Stimulated activated CD8-positive, alpha-beta memory T cell treated with anti-CD3 and anti-CD28 coated beads, Interleukin-15, amount 100 ng/mL, for 4 hours (primary cell): ENCODE measurements at places on chromosomes 6 and 20.
A peak's percentile ranks its signal among the peaks of the same experiment; 100 is the strongest.

GRCh38 chr6:14922706-14923460, 323.0 kb upstream of the JARID2 start:
- DNase-seq = no peak

DNA sequence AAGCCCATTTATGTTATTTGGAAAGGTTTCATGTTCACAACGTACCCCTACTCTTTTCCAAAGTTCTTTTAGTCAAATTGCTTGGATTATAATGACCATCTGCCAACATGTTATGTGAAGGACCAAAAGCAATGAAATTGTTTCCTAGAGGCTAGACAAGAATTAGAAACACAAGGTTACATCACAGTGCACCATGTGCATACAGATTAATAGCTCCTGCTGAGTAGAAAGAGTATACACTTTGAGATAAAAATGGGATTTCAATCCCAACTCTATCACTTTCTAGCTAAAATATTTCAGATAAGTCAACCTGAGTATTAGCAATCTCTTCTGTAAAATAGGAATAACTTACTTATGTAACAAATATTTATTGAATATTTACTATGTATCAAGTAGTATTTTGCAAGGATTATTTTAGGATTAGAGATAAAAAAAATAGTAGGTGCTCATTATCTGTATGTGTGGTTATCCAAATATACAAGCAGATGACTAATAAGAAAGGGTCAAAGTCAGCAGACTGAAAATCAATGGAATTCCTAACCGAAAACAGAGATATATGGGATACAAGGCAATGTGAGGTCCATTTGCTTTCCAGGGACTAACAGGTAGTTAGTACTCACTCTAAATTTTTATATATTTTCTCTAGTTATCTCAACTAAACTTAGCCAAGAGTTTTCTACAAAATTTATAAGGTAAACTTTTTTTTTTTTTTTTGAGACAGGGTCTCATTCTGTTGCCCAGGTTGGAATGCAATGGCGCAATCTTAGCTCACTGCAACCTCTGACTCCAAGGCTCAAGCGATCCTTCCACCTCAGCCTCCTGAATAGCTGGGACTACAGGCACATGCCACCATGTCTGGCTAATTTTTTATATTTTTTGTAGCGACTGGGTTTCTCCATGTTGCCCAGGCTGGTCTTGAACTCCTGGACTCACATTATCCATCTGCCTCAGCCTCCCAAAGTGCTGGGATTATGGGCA, 127.7 kb downstream of the PDSS2 start:
- no peak for DNase-seq

DNA sequence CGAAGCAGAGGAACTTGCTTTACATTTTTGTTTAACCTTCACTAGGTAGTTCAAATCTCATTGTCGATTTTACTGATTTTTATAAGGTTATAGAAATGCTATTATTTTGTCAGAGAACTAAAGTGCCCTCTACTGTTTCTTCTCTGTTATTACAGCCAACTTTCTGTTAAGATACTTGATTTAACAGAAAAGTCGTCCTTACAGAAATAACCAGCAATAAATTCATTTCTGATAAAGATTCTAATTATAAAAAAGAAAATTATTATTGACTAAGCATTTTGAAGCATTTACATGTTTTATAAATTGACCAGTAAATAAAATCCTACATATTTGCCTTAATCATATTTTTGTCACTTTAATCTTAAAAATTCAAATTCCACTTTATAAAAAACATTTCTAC, 60.8 kb downstream of the OGFRL1 start:
- DNase-seq = no peak

- no peak for DNase-seq
Measured at GRCh38 chr6:18962361-18962905, 575.3 kb downstream of the RNF144B start.

- DNase-seq = no peak
Measured at GRCh38 chr6:51648236-51648635, 439.2 kb downstream of the PKHD1 start.

- no peak for DNase-seq
Measured at GRCh38 chr20:11734431-11734830, 183.3 kb upstream of the BTBD3 start.

- DNase-seq = no peak
Measured at GRCh38 chr6:135002974-135003703, 51.5 kb downstream of the HBS1L start.

- no peak for DNase-seq
Measured at GRCh38 chr6:17705428-17705777, 1.3 kb downstream of the NUP153 start.

DNA sequence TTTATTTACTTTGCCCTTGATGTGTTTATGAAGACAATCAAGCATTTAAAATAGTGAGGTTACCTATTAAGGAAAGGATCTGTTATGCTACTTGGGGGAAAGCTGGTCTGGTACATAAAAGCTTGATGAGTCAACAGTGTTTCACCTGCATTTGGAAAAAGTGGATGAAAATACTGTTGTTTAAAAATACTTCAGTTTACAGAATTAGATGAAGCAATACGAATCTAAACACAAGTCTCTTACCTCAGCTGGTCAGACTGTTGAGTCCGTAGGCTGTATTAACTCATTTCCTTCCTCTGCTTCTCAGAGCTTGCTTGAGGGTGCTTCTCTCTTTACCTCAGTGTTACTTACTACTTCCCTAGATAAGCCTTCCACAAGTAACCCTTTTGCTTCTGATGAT, 36.1 kb downstream of the NKX2-4 start:
- no peak for DNase-seq

DNA sequence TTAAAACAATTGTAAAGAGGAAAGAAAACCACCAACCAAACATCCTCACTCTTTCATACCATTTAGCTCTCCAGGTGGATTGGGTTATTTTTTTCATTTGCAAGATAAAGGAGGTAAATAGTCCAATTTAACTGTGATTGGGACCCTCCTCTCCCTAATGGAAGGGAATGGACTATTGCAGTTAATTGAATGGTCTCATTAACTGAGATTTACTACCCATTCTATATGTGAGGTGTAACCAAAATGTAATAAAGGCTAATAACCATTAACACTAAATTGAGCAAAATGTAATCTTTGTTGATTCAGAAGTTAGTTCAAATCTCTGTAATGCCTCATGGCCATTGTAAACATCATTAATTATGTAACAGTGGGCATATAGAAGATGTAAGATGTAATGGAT, 105.0 kb downstream of the KLHL32 start:
- DNase-seq = no peak

GRCh38 chr6:152107973-152108372, 300.5 kb downstream of the ESR1 start:
- DNase-seq = no peak

DNA sequence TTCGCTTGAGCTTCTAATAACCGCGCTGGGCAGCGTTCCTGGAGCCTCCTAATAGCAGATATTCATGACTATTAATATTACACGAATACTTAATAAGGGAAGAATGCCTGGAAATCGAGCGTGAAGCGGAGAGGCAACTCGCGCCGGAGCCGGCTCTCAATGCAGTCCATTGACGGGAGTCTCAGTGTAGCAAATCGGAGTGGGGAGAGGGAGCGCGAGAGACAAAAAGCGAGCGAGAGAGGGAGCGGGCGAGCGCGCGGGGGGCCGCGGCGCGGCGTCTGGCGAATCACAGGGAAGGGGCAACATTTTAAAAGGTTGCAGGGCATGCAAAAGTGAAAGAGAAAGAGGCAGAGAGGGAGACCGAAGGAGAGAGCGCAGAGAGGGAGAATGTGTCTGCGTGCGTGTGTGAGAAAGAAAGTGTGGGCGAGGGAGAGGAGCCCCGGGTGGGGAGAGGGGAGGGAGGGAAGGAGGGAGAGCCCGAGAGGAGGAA, 2.9 kb downstream of the TFAP2A start:
- peak; percentile 8 for DNase-seq

GRCh38 chr6:133606852-133607251, 282.1 kb upstream of the TCF21 start:
- no peak for DNase-seq

DNA sequence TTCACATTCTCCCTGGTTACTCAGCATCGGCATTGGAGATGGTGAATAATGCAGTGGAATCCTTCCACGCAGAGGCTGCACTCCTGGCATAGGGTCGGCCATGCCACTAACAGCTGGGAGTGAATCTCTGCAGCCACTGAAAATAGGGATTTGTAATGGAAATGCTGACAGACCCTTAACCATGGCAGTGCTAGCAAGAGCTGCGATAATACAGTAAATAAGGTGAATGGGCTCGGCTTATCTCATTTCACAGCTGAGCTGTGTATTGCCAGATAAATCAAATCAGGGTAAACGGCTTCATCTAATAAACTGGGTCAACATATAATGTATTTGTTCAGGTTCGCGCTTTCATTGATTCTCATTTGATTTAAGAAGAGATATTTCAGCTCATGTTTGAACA, 156.8 kb downstream of the SLC35B3 start:
- no peak for DNase-seq

DNA sequence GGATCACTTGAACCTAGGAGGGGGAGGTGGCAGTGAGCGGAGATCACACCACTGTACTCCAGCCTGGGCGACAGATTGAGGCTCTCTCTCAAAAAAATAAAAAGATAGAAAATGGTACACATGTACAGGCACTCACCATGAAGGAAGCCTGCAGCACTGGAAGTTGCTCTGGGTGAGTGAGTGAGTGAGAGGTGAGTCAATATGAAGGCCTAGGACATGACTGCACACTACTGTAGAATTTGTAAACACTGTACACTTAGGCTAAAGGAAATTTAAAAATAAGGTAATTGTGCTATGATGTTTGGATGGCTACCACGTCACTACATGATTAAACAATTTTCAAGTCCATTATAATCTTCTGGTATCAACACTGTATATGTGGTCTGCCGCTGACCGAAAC, 216.2 kb downstream of the FOXC1 start:
- DNase-seq = no peak

GRCh38 chr20:9397928-9398327, 116.5 kb upstream of the LAMP5 start:
- DNase-seq = no peak

DNA sequence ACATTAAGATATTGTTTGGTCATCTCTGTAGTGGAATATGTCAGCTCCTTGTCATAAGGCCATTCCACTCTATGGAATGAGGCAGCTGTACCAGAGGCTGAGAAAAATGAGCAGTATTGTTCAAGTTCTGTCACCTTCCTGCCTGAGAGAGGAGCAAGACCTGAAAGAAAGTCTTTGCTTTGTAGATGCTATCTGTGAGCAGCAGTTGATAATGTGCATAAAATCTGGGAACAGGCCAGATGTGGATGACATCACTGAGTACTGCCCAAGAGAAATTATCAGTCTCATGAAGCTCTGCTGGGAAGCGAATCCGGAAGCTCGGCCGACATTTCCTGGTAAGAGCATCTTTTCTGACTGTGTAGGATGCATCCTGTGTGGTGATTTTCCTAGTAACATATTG, 16.8 kb downstream of the RIPK1 start:
- DNase-seq = no peak

GRCh38 chr6:7996538-7997111, 67.6 kb downstream of the BLOC1S5 start:
- DNase-seq = no peak

DNA sequence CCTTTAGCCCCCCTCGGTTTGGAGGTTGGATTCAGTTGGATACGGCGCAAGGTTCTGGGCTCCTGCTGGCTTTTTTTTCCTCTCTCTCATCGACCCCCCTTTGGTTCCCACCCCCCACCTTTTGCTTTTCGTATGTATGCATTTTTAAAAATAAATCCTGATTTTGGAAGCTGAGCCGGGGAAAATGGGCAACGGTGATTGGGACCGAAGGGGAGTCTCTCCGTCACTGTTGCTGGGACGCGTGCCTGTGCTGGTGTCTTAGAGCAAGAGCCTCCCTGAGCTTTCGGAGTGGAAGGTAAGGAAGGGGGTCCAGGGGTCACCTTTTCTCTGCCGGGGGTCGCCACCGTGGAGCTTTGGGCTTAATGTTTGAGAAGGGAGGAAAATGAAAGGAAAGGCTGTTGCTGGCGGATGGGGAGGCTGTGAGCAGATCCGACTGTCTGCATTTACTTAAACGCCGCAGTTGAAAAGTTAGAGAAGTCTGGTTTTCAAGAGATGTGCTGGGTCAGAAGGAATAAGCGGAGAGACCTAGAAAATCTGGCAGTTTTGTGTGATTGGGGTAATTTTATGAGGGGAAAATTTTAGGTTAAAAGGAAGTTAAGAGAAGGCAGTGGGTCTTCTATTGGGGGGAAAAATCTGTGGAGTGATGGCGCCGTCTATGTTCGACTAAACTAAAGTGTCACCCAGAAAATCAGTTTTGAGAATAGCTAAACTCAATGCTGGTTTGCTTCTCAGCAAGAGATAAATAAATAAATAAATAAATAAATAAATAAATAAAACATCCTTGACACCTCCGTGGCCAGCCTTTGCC, 828 bp downstream of the ADGRB3 start:
- no peak for DNase-seq

DNA sequence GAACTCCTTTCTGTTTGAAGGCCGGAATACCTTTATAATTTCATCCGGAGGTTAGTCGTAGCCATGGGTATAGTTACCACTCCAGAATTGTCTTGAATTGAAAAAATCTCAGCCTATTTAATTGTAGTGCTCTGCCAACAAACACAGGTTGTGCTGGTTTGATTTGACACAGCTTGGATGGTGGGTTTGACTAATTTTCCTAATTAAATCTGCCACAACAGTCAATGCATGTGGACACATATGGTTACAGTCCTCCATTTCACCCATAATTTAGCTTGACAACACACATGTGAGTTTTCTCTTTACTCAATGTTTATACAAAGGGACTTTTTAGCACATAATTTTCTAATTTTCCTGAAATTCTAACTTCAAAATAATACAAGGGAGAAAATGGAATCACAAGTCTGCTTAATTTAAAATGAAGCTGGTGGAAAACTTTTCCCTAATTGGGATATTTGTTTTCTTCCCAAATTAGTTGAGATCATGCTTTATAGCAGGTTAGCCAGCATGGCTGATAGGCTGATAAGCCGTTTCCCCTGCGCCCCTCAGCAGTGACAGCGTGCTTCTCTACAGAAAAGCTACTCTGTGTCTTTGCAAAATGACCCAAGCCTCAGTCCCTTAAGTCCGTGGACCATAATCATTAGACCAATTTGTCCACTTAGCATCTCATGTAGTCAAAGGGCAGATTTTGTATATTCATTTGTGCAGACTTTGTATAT, 463.5 kb upstream of the FLRT3 start:
- DNase-seq = no peak

- no peak for DNase-seq
Measured at GRCh38 chr20:62606551-62607201, 35.6 kb upstream of the SLCO4A1 start.

DNA sequence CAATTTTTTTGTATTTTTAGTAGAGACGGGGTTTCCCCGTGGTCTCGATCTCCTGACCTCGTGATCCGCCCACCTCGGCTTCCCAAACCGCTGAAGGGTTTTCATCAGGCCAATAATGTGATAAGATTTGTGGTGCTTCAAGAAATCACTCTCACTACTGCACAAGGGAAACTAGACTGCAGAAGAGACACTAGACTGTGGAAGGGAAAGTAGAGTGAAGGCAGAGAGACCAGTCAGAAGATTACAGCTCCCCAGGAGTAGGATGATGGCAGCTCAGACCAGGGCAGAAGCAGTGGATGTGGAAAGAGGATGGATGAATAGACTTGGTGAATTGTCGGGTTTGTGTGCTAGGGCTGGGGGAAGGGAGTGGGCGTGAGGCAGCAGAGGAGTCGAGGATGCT, 48.0 kb upstream of the GTSF1L start:
- DNase-seq = no peak
